LoVo (cell line): ENCODE measurements at places on chromosomes 7 and 10.

GRCh38 chr10:118901906-118902305, 127.6 kb upstream of the NANOS1 start:
- DNase-seq = no peak

DNA sequence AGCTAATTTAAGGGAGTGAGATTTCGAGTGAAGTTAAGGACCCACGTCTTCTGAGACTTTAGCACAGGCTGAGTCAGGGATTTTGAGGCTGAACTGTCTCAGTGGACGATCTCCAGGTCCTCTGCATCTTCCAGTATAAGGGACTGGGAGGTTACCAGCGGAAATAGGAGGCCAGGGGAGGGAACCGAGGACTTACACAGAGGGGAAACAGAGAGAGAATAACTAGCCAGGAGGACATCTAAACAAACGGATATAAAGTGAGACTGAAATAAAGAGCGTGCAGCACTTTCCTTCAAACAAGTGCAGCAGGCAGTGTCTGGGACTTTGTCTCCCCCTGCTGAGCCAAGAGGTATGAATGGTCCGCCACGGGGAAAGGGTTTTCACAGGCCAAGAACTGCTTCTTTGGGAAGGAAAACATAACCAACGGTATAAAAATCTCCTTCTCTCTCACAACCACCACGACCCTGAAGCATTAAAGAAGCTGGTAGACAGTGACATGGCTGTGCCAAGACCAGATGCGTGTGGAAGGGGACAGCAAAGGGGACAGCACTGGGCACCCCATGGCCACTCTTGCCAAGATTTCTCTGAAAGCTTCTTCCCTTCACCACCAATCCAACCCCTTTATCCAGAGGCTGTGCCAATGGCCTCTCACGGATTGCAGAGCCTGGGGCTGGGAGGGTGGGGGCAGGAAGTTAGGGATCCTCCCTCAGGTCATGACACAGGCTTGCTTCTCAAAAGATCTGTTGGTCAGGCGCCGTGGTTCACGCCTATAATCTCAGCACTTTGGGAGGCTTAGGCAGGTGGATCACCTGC, 72.0 kb downstream of the SLC37A3 start:
- peak; percentile 76 for DNase-seq

- DNase-seq = no peak
These were observed 51.2 kb upstream of the GTF2I start for GRCh38 chr7:74606101-74606908.

GRCh38 chr7:8215648-8216333, 46.2 kb downstream of the ICA1 start:
- DNase-seq = no peak

- DNase-seq = no peak
These were observed 6.1 kb downstream of the BICC1 start for GRCh38 chr10:58518775-58519174.

DNA sequence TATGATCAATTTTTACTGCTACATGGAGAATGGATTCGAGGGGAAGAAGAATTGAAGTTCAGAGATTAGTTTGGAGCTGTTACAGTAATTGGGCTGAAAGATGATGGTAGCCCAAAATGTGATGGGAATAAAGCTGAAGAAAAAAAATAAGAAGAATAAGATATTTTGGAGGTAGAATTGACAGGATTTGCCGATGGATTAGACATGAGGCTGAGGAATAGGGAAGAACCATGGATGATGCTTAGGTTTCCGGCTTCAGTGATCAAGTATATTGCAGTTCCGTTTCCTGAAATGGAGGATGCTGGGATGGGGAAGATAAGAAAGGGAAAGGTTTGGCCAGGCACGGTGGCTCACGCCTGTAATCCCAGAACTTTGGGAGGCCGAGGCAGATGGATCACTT, 38.9 kb upstream of the FHIP2A start:
- DNase-seq = no peak

GRCh38 chr7:134778941-134779740, at the start of gene CALD1:
Gene CALD1, plus strand, starts transcription at chr7:134779634. Its CDS starts 88,100 bp downstream, at chr7:134867734.
- DNase-seq = peak; percentile 62

- DNase-seq = no peak
These were observed 194.9 kb downstream of the SDK1 start for GRCh38 chr7:3495954-3496353.

GRCh38 chr10:54650547-54650946, 150.5 kb downstream of the PCDH15 start:
- no peak for DNase-seq

DNA sequence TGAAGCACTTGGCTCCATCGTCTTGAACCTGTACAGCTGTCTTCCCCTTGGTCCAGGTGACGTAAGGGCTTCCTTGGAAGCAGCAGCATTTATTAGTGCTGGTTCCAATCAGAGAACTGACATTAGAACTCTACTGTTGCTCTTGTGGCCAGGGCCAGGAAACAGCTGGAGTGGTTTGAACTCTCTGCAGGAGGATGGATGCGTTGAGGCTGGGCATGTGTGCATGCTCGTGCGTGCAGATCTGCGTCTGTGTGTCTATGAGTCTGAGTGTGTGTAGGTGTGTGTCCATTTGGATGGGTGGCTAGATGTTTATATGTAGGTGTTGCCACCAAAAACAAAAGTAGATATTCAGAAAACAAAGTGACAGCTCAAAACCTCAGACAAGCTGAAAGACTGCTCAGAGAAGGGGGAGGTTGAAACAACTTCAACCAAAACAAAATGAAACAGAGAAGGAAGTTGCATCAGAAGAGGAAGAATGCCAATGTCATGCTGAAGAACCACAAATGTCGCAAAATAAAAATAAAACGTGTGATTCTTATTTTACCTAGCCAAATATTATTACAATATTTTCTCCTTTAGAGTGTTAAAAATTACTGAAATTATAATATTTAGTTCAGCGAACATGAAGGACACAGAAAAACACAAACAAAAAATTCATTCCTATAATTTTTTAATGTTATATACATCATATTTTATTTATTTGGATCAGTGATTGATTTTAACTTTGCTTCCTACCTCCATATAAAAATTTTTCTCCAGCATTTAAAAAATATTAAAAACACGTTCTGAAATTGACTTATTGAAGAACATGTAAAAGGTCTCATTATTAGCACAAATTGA, 96.1 kb upstream of the MKLN1 start:
- DNase-seq = no peak

DNA sequence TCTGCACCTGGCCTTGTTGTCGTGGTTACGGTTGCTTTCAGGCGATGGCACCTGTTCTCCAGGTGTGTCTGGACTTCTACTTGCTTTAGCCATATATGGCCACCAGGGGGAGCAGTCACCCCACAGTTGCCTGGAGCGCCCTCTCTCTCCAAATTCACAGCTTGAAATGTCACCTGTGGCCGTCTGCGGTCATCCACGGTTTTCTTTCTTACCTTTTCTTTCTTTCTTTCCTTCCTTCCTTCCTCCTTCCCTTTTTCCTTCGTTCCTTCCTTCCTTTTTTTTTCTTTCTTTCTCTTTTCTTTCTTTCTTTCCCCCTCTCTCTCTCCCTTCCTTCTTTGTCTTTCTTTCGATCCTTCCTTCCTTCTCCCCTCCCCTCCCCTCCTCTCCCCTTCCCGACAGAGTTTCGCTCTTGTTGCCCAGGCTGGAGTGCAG, 150.5 kb upstream of the VKORC1L1 start:
- DNase-seq = peak; percentile 73

DNA sequence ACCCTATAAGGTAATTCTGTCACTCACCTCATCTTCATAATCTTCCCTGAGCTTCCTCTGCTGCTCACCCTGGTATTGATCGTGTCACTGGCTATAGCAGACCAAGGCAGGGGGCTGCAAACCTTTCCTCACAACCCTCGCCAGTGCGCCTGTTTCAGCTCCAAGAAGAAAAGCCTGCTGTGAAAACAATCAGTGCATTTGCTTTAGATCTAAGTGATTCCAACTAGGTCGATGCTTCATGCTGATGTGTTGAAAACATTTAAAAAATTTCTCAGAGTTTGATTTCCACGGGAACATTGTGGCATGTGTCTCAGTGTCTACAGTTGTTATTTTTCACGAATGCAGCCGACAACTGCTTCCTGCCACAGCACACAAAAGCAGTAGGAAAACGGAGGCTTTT, 27.3 kb downstream of the POU6F2 start:
- DNase-seq = no peak

GRCh38 chr10:49362596-49363260, 33.2 kb downstream of the DRGX start:
- peak; percentile 11 for DNase-seq

- DNase-seq = peak; percentile 55
These were observed 507 bp downstream of the STN1 start for GRCh38 chr10:103917302-103918052.

GRCh38 chr10:21205328-21205727, 308.2 kb upstream of the NEBL start:
- no peak for DNase-seq

DNA sequence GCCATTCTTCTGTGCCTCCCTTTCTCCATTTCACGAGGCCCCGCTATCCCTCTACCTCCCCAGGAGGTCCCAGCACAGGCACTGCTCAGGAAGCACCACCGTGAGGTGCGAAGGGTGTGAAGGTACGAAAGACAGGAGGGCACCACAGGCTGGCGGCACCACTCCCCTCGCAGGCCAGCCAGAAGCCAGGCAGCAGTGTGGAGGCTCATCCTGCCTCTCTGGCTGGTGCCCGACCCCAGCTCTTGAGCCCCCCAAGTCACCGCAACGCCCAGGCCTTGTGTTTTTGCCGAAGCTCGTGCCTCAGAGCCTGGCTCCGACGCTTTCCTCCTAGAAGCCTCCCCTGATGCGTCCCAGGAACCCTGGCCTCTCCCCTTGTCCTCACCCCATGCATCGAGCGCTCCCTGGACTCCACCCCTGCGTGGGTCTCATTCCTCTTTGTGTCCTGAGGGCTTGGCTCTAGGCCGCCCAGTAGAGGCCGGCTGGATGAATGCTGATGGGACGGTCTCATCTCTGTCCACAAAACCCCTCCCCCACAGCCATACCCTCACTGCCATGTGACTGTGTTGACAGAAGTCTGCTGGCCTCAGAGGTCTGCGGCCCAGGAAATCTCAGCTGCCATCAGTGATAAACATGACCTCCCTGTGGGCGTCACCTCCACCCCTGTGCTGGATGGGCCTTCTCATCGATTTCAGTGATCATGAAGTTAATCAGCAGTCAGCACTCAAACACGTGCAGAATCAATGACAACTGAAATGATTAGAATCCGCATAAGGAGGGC, 19.3 kb downstream of the BRI3 start:
- no peak for DNase-seq

GRCh38 chr10:689452-690371, at the start of gene DIP2C:
Gene DIP2C, minus strand, starts transcription at chr10:689668. Its CDS starts 90 bp downstream, at chr10:689578.
- peak; percentile 46 for DNase-seq

DNA sequence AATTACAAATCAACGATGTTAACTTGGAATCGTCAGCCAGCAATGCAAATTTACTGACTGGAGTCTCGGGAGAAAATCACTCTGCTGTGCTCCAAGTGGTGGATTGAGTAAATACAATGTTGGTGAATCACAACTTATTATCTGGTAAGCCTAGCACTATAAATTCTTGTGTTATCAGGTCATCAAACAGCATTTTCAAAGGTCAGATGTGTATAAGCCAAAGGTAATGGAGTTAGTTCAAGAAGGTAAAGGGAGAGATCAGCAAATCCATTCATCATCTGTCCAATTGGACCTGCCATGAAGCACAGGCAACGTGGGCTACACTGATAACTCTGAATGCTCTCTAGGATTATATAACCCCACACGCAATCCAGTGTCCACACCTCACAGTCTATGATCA, 13.9 kb downstream of the CUBN start:
- DNase-seq = peak; percentile 77

DNA sequence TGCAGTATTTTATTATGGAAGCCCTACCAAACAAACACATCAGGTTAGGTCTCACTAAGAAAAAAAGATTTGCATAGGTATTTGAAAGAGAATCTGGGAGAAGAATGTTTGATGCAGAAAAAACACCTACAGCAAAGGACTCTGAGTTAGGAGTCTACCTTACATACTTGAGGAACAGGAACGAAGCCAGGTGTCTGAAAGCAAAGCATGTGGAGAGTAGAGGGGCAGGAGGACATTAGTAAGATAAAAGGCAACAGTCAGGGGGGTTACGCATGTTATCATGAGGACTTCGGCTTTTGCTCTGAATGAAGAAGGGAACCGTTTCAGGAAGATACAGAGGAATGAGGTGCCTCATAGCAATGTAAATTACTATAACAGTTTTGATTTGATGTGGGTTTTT, 87.9 kb upstream of the PTER start:
- no peak for DNase-seq

DNA sequence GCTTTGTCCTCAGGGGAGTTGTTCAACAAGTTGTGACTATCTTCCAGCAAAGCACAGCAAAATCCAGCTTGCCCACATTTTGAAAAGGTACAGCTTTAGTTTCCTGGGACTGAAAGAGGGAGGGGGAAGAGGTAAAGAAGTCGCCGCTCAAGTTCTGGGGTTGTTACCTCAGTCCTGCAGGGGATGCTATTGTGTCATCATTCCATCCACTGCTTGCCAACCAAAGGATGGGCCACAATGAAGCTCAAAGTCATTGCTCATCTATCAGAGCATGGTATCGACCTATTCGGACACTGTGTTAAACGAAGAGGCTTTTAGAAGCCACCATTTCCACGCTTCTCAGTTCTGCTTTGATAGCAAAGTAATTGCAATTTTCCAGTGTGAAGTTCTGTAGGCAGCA, 34.3 kb downstream of the NPY start:
- no peak for DNase-seq

DNA sequence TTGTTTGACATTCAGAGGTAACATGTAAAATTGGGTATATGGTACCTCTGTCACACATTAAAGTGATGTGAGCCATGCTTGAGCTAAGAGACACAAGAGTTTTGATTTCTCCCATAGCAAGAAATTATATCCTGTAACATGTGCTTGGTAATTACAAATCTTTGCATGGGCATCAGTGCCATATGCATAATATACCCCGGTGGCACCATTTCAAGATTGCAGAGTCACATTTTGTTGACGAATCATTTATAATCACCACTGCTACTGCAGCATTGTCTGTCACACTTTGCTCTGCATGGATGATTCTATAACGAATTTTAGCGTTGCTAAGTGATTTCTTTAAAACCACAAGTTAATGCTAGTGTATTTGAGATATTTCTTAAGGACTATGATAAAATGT, 443.7 kb upstream of the LRRN3 start:
- DNase-seq = no peak

- DNase-seq = no peak
These were observed 138.0 kb downstream of the PPP1R9A start for GRCh38 chr7:95045236-95045923.

- peak; percentile 2 for DNase-seq
These were observed 368.4 kb upstream of the ZMIZ1 start for GRCh38 chr10:78700413-78700812.

- DNase-seq = no peak
These were observed 48.5 kb downstream of the HERPUD2 start for GRCh38 chr7:35646289-35647023.

- DNase-seq = no peak
These were observed 205.4 kb upstream of the VSTM2A start for GRCh38 chr7:54336800-54337199.

- DNase-seq = peak; percentile 12
These were observed 26.1 kb downstream of the MYPN start for GRCh38 chr10:68135362-68135761.

DNA sequence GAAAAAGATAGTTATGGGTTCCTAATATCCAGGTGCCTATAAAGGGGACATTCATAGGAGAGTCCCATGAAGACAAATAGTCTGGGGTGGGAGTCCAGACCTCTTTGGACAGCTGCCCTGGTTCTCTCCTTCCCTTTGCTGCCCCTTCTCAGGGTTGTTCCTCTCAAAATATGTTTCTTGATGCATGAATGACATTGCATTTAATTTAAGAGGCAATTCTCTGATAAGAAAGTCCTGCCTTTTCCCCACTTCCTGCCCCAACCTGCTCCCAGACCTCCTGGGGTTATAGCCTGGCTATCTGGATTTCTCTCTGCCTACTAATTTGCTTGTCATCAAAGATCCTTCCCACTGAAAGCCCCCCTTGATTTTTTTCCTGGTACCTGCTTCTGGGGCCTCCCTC, 12.5 kb upstream of the BTRC start:
- DNase-seq = no peak
